ENCODE measurements at places on chromosomes 1 and 21.

GRCh38 chr21:32183396-32183795 is 95.5 kb downstream of the MIS18A start:
- DNase-seq: no peak

DNA sequence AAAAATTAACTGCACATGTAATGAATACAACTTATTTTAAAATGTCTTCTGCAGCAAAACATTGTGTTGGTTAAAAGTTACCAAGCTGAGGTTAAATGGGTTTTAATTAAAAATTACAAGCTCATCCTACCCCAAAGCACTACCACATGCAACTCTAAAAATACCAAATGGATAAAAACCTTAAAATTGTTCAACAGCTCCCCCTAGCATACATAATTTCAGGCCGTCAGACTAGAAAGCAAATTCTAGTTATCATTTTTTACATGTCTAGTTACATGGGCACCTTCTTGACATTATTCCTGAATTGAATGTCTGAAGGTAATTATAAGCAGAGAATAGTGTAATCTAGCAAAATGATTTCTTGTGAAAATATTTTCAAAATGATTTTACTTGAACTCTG is 176.5 kb downstream of the C1orf21 start:
- peak; percentile 7 for DNase-seq

- peak; percentile 60 for DNase-seq
Measured at GRCh38 chr21:31866077-31866511, 6.7 kb upstream of the HUNK start.

DNA sequence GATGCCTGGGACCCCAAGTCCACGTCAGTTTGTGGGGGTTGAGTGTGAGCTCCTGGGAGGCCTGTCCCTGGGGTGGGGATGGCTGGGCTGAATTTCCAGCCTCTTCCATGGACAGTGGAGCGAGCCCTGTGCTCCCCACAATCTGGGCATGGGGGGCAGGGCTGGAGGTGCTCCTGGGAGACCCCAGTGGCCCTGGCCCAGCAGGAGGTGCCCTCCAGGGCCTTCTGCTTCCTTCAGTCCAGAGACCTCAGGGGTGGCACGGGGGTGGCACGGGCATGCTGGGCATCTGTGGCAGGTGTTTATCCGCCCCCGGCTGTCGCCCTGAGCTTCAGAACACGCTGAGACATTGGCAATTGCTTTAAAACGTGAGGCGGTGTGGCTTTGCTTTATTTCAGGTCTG is 40.9 kb downstream of the MORN1 start:
- no peak for DNase-seq

DNA sequence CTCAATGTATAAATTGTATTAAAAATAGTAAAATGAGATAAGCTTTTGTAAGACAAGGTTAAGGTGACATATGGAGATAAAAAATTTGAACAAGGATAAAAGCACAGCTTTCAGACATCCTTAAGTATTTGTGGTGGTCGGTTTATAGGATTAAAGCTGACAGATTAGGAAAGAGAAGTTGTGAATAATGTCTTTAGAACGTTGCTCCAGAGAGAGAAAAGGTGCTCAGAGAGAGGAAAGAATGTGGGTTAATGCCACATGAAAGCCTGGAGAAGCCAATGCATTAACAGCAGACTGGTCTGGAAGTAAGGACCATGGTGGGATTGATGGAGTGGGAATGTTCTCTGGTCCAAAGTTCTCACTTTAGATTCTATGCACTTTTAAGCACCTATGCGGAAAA is 44.8 kb downstream of the ATP6V1G3 start:
- DNase-seq: no peak

DNA sequence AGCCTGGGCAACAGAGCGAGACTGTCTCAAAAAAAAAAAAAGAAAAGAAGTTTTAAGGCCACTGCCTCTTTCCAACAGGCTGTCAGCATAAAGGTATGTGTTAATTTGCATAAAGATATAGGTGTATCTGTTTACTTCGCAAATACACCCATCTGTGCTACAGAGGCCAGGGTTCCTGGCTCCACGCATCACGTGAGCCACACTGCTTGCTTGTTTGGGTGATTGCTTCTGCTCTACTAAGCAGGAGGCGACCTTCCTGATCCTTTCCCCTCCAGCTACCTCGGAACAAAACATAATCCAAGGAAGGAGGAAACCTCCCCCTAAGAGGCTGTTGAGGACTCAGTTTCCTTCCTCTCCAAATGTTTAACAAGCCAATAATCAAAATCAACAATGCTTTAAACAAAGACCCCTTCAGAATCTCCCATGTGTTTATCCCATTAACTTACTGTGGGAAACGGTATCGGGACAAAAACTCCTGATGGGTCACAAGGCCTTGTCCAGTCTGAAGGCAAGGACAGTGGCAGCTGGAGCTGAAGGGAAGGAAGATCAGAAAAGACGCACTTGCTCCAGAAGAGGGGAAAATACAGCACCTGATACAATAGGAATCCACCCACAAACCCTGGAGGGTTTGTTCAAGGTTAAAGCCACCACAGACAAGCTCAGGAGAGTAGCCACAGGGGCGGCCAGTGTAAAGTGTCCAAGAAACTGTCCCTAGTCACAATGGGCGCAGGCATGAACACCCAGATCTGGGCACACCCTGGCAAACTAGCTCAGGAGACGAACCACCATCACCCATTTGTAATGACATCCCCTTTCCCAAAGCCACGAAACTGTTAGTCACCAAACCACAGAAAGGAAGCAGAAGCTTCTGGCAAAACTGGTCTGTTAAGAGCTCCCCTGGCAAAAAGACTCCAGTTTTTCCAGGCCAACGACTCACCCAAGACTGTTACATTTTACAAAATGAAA is 17.2 kb downstream of the CTNNBIP1 start:
- DNase-seq: no peak

DNA sequence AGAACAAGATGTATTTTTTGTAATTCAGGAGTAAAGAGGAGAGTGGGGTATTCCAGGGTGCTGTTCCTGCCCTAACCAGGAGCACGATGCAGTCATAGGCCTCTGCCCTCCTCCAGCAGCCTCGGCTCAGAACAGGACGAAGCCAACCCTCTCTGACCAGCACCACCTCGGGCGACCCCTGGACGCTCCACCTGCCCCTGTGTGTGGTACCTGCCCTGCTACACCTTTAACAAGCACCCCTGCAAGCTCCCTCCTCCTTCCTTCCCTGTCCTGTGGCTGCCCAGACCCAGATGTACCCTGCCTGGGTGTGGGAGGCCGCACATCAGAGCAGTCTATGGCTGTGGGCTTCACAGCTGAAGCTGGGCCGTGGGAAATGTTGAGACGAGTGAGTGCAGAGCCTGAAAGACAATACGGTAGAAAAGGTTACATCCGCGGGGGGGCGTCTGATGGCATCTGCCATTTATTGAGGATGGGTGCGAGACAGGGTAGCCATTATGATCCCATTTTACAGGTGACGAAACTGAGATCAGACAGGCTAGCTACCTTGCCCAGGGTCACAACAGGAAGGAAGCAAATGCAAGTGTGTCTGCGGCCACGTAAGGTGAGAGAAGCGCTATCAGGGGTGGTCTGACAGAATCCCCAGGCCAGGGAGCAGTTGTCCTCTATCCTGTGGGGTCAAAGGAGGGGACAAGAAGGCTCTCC is 4.6 kb downstream of the ERG start:
- DNase-seq: no peak

- DNase-seq: no peak
Measured at GRCh38 chr1:224707843-224708725, 92.0 kb downstream of the CNIH3 start.

DNA sequence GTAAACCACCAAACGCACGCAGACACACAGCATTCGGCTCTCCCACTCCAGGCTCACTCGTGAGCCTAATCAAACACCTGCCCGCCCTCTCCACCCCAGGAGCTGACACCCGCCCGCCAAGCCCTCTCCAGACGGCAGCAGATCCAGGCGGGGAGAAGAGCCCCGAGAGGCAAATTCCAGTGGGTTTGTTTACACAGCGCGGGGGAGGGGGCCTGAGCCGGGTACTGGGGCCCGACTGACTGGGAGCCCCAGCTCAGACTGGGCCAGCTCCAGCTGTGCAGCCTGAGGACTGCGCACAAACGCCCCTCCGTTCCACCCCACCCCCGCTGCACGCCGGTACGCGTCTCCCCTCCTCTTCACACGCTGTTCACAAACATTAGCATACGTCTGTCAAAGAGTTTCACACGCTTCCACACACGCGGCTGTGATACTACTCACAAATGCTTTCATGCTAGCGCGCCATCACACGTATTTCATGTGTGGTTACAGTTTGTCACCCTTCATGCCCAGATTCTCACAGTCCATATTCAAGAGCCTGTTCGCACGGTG is 1.0 kb upstream of the EFNA1 start:
- peak; percentile 49 for DNase-seq

GRCh38 chr1:202438393-202439174 is 90.1 kb downstream of the PPP1R12B start:
- no peak for DNase-seq

GRCh38 chr21:40318371-40318770 is 451.1 kb downstream of the PCP4 start:
- DNase-seq: no peak

GRCh38 chr1:150150133-150151021 is 661 bp downstream of the PLEKHO1 start:
- DNase-seq: no peak

DNA sequence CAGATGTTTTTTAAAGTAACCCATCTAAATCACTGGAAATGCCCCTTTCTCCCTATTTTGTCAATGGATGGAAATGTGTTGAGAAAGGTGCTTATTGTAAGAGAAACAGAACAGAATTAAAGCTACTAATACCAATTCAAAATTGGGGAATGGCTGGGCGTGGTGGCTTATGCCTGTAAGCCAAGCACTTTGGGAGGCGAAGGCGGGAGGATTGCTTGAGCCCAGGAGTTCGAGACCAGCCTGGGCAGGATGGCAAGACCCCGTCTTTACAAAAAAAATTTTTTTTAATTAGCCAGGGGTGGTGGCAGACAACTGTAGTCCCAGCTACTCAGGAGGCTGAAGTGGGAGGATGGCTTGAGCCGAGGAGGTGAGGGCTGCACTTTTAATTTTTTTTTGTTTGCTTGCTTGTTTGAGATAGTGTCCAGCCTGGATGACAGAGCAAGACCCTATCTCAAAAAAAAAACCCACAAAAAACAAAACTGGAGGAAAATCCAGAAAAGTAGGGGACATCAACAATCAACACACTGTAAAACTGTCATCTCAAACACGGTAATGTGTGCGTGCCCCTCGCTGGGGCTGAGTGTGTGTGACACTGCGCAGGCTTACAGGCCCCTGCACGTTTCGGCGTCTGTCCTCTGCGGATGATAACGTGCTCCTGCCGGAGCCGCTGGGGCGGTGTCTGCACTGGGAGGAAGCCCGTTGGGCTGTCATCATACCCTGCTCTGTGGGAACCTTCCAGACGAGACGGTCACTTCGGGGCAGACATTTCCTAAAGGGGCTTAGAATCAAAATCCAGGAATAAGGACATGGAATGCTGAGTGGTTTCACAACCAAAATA is 11.6 kb upstream of the POFUT2 start:
- DNase-seq: no peak

DNA sequence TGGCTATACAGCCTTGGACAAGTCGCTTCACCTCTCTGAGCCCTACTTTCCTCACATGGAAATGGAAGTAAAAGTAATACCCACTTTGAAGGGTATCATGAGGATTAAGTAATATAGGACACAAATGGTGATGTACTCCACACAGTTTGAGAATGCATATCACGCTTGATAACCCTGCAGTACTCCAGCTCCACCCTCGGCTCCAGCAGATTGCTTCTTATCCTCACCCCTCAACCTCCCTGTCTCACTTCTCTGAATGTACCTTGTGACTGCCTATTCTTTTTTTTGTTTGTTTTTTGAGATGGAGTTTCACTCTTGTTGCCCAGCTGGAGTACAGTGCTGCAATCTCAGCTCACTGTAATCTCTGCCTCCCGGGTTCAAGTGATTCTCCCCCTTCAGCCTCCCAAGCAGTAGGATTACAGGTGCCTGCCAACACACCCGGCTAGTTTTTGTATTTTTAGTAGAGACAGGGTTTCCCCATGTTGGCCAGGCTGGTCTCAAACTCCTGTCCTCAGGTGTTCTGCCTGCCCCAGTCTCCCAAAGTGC is 55.5 kb downstream of the LDLRAD2 start:
- DNase-seq: no peak

DNA sequence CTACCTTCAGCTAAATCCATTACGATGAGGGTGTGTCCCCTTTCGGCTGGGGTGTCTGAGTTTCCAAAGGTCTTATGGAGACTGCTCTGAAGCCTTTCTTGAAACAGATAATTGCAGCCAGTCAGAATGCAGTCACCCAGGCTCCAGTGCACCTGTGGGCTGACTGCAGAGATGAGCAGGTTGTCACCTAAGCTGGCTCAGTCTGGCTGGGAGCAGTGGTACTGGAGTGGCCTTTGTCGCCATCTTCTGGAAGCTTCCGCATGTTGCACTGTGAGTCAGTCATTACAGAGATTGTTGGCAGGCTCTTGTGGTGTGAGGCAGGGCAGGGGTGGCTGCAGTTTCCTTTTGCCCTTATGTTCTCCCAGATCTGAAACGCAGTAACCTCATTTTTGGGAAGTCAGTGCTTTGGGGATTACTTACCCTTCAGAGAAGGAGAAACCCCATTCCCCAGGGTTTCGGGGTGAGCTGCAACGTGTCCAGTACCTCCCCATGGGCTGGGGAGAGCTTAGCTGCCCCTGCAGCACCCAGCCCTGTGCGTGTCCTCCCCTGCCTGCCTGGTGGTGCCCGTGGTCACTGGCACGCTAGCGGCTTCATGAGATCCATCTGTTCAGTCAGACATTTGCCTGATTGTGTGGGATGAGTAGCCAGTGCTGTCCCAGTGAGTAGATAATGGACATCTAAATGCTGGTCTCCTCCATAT is 48.0 kb downstream of the SMYD2 start:
- peak; percentile 82 for DNase-seq

DNA sequence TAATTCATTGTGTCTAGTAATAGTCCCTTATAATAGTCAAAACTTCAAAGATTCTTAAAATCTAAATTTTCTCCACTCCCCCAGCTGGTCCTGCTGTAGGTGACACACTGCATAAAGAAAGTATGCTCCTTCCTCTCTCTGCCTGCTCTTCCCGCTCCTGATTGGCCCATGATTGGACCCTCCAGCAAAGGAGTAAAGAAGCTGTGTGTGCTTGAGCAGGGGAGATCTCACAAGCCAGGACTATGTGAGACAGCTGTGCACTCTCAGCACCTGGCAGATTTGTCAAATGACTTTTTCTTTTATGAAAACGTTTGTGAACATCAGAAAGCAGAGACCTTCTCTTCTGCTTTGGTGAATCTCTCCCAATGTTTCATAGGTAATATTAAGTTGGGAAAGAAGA is 274.8 kb upstream of the LYPLAL1 start:
- no peak for DNase-seq

DNA sequence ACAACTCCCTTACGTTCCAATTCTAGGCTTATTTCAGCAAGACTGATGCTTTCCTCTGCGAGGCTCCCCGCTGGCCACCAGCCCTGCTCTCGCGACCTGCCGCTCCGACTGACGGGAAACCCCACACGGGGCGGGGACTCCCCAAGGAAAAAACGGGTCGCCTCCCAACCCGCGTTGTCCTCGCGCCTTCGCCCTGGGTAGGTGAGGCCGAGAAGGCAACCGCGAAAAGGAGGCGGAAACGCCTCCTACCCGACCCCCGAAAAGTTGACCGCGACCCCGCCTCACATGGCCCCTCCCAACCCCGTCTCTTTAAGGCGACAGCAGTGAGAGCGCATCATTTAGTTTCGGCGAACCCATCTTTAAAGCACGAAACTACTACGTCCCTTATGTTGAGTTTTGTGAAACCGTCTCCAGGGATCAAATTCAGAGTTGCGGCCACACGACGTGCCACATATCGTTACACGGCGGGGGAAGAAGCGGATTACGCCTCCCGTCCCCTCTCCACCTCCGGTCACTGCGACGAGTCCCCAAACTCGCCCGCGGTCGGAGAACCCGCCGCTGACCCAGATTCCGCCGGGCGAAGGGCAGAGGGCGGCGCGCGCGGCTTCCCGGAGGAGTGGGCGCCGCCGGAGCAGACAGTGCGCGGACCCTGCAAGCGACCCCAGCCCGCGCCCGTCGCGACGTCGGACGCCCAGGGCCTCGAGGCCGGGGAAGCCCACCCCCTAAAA is 1.2 kb downstream of the ANP32E start:
- peak; percentile 94 for DNase-seq
